ENCODE measurements at places on chromosomes 3 and 15.

GRCh38 chr3:171323938-171324536 lies 136.2 kb downstream of the TNIK start:
- DNase-seq = peak; percentile 17

GRCh38 chr3:194267744-194268653 lies 83.1 kb downstream of the CPN2 start:
- DNase-seq = no peak

DNA sequence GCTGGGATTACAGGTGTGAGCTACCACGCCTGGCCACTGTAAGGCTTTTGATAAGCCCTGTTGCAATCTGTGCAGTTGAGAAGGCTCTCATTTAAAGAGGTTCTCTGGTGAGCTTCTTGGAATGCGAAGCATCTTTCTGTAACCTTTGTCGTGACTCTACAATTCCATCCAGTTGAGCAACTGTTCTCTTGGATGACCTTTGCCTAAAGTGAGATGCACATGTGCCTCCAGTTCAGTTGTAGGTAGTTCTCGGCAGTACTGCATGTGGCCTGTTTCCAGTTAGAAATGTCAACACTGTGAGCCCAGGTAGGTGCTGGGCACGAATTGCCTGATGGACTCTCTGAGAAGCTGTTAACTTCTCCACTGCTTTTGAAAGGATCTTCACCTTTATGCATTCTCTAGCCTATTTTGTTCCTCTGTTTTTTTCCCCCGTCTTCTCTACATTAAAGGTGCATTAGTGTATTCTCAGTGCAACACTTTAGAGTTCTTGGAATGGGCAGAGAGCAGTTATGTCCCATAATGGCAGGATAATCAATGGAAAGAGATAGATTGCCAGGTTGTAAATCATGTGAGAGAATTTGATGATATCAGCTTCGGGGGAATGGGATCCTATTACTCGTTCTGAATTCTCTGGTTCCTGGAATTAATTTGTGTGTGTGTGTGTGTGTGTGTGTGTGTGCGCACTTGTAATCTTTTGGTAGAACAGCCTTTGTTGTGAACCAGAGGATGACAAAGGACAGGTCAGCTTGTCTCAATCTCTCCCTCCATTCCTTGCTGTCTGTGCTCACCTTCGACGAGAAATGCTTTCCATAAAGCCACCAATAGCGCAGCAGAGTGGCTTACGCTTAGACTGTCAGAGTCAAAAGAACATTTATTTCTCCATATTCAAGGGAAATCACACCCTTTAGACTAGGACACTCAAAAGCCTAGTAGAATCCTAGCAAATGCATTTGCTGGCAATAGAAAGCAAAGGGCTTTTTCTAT lies 51.1 kb downstream of the PTPRG start:
- DNase-seq = peak; percentile 76

GRCh38 chr3:7721869-7722268 lies 779.8 kb upstream of the LMCD1 start:
- no peak for DNase-seq

- DNase-seq = no peak
Observed at GRCh38 chr15:58501006-58501405, 69.2 kb downstream of the LIPC start.

DNA sequence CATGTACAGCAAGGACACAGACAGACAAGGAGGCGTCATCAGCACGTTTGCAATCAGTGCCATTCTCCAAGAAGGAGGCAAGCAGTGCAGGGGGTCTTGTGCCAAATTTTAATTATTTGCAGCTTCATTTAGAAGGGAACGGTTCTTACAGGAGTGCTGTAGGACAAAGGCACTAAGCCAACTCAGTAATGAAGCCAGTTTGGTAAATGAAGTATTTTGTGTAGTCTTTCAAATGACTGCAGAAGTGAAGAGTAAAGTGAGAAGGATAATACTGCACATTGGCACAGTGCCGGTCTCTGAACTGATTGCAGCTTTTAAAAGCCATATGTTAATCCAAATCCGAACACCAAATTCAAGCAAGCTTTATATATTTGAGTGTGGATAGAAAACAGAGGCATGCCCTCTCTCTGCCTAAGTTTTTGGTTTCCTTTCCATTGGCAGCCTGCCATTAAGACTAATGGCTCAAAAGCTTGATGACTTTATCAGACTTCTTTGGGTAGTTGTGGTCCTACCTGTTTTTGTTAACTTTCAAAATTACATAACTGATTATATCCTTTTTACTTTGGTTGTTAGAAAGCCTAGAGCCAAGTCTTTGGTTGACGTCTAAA lies 101.3 kb downstream of the SENP2 start:
- peak; percentile 31 for DNase-seq

DNA sequence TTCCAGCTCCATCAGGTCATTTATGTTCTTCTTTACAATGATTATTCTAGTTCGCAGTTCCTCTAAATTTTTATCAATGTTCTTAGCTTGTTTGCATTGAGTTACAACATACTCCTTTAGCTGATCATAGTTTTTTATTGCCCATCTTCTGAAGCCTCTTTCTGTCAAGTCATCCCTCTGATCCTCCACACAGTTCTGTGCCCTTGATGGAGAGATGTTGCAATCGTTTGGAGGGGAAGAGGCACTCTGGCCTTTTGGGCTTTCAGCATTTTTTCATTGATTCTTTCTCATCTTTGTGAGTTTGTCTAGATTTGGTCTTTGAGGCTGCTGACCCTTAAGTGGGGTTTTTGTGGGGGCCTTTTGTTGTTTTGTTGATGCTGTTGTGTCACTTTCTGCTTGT lies 234.6 kb upstream of the CBLB start:
- DNase-seq = no peak

DNA sequence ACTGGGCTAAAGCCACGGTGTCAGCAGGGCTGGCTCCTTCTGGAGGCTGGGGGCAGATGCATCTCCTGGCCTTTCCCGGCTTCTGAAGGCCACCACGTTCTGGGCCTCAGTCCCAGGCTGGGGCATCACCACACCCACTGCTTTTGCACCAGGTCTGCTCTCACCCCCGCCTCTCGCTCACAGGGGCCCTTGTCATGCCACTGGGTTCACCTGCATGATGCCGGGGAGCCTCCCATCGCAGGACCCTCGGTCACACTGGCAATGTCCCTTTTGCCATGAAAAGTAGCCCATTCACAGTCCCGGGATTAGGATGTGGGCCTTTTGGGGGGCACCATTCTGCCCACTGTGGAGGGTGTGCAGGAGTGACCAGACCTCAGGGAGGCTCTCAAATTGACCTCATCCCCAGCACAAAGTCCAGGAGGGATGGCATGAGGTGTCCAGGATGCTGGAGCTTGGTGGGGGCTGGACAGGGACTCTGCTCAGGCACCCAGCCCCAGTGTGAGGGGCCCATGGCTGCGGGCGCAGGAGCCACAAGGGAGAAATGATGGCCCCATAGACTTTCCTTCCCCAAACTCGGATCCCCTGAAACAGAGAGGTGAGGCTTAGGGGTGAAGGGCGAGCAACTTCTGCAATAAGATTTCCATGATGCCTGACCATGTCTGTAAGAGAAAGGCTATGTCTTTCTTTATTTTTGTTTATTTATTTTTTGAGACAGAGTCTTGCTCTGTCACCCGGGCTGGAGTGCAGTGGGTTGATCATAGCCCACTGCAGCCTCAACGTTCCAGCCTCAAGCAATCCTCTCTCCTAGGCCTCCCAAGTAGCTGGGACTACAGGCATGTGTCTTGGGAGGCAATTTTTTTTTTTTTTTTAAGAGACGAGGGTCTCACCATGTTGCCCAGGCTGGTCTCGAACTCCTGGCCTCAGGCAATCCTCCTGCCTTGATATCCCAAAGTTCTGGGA lies 189.1 kb downstream of the GOLGA6L6 start:
- no peak for DNase-seq

- no peak for DNase-seq
Observed at GRCh38 chr3:8482263-8482662, 19.4 kb upstream of the LMCD1 start.

- no peak for DNase-seq
Observed at GRCh38 chr3:89948008-89948407, 840.6 kb downstream of the EPHA3 start.

- DNase-seq = no peak
Observed at GRCh38 chr3:65305836-65306235, 618.0 kb upstream of the ADAMTS9 start.

Measured in iris pigment epithelial cell (primary cell).